ENCODE measurements at places on chromosomes 7 and 10. TPM values are rescaled to one million over a fixed set of nuclear protein-coding genes. Genes with fewer than 3 reads are reported as not detected.

The LRRD1 gene
- not detected for total RNA-seq

The COMTD1 gene
- 44.5 TPM for total RNA-seq

The TAS2R3 gene
- not detected for total RNA-seq

The MAGI2 gene
- total RNA-seq: 22.3 TPM

GRCh38 chr7:138710536-138711385, 9.6 kb upstream of the SVOPL start:
- DNase-seq: no peak
- no peak overlapping the region for H3K4me3 ChIP-seq
- H3K27ac ChIP-seq: no peak overlapping the region

GRCh38 chr7:47721670-47722069, 139.8 kb upstream of the TNS3 start:
- no peak overlapping the region for H3K4me3 ChIP-seq
- DNase-seq: no peak
- H3K36me3 ChIP-seq: no peaks in the 10 kb centered on the region
- H3K27me3 ChIP-seq: no peaks in the 10 kb centered on the region
- H3K27ac ChIP-seq: no peak overlapping the region

DNA sequence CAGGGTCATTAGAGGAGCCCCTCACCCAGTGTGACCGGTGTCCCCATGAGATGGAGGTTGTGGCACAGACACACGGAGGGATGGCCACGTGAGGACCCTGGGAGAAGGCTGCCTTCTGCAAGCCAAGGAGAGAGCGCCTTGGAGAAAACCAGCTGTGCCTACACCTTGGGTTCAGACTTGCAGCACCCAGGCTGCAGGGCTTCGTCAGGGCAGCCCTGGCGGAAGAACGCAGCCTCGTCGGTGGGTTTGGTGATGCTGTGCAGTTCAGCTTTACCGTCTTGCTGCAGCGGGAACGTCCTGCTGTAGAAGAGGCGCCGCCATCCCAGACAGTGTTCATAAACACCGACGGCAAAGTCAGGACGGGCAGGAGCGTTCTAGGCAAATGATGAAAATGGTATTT, 89.3 kb downstream of the MGMT start:
- H3K27me3 ChIP-seq: no peaks in the 10 kb centered on the region
- no peak overlapping the region for H3K27ac ChIP-seq
- H3K4me1 ChIP-seq: no peaks in the 10 kb centered on the region
- no peak overlapping the region for H3K4me3 ChIP-seq
- DNase-seq: no peak
